Transverse colon (tissue), 4 donors: ENCODE measurements at places on chromosomes 2 and 18. TPM values are rescaled to one million over a fixed set of nuclear protein-coding genes. Genes with fewer than 3 reads are reported as not detected.
A peak's percentile ranks its signal among the peaks of the same experiment; 100 is the strongest.

GRCh38 chr2:5287558-5288334, 404.4 kb upstream of the SOX11 start:
- no peaks in the 10 kb centered on the region for H3K36me3 ChIP-seq
- H3K27ac ChIP-seq, result no peak overlapping the region
- no peak for DNase-seq
- no peaks in the 10 kb centered on the region for H3K4me1 ChIP-seq
- no peak overlapping the region for H3K4me3 ChIP-seq
- H3K27me3 ChIP-seq, result no peaks in the 10 kb centered on the region

DNA sequence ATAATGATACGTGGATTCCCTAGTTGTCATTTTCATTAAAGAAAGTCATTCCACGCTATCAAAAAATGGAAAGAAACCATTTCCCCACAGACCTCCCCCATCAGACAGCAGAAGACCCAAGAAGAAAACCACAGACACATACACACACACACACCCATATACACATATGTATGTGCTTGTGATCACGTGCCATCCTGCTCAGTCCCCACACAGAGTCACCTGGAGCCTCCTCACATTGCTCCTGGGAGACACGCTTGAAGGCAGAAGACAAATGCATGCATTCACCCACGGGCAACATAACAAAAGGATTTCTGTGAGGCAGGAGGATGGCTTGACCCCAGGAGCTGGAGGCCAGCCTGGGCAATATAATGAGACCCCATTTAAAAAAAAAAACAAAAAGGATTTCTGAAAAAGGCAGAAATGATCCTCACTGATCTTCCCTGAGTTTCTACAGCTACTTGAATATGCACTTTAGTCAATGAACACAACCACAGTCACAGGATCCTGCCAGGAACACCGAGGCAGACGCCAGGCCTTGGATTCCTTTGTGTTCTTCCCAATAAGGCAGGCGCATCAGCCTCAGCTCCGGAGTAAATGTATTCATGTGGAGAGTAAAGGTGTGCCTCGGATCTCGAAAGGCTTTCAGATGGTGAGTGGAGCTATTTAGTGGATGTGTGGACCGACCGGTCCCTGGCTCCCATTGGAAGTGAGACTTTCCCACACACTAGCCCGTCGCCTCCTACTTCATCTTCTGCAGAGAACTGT, 21.0 kb downstream of the TGFBRAP1 start:
- no peaks in the 10 kb centered on the region for H3K27me3 ChIP-seq
- H3K36me3 ChIP-seq, result no peaks in the 10 kb centered on the region
- no peak overlapping the region for H3K27ac ChIP-seq
- H3K4me3 ChIP-seq, result no peak overlapping the region

DNA sequence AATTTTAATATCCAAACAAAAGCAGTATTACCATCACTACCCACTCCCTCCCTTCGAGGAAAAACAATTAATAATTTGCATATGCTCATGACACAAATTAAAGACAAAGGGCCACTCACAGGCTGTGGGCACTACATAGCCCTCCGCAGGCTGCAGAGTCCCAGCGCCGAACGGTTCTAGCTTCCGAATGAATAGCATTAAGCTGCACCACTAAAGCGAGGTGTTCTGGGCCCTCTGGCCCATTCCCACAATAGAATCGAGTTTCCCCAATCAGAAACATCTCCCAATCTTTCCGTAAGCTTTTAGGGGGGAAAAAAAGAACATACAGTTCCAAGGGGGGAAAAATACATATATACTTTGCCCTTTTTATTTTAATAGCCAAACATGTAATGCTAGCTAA, 14.5 kb upstream of the SIX3 start:
- no peaks in the 10 kb centered on the region for H3K36me3 ChIP-seq
- H3K4me1 ChIP-seq, result no peaks in the 10 kb centered on the region
- H3K27ac ChIP-seq, result no peak overlapping the region
- DNase-seq, result no peak
- no peak overlapping the region for H3K4me3 ChIP-seq
- H3K27me3 ChIP-seq, result peaks cover 100% of the 10 kb centered on the region

GRCh38 chr2:174300114-174300513, 34.6 kb upstream of the SP9 start:
- H3K27ac ChIP-seq, result no peak overlapping the region
- no peak for DNase-seq
- H3K4me3 ChIP-seq, result no peak overlapping the region
- H3K36me3 ChIP-seq, result no peaks in the 10 kb centered on the region

- H3K27ac ChIP-seq, result peak overlapping the region; percentile 88
- H3K4me1 ChIP-seq, result peaks cover 16% of the 10 kb centered on the region
- DNase-seq, result peak; percentile 40
Observed at GRCh38 chr18:32469691-32470459, 807 bp downstream of the GAREM1 start.

RASGRP3 gene
- 16.5 TPM for total RNA-seq

PTPRM gene
- 50.5 TPM for total RNA-seq

DNA sequence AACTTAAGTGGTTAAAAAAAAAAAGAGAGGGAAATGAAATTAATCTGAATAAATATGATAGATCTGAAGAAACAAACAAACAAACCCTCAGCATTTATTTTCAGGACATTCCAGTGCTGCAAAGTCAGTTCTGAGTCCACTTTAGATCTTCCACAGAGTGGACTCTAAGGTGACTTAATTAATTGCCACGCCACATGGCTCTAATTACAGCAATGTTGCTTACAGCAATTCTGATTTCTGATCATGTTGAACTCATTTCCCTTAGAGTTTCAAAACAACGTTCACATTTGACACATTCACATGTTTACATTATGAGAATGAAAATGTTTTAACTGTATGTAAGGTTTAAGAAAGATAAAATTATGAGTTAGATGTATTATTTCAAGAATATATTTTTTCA, 38.6 kb upstream of the RASGRP3 start:
- H3K27ac ChIP-seq, result no peak overlapping the region
- H3K4me1 ChIP-seq, result no peaks in the 10 kb centered on the region
- H3K27me3 ChIP-seq, result no peaks in the 10 kb centered on the region
- no peaks in the 10 kb centered on the region for H3K36me3 ChIP-seq
- no peak for DNase-seq

DNA sequence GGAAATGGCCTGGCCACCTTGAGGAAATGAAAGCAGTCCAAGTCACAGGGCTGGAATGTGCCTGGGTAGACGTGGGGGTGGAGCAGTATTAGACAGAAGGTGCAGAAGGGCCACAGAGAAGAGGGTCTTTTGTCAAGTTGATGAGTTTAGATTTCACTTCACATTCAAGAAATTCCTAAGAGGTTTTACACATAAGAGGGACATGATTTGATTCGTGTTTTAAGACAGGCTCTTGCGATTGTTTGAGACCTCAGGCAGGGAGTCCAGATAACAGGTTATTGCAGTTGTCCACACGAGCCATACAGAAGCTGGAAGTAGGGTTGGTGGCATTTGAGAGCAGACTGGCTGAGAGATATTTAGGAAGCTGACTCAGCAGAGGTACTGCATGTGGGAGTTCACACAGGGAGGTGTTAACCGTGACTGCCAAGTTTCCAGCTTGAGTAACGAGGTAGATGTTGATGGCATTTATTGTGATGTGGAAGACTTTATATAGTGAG, 64.6 kb downstream of the NEB start:
- no peak overlapping the region for H3K27ac ChIP-seq
- no peaks in the 10 kb centered on the region for H3K27me3 ChIP-seq
- H3K4me3 ChIP-seq, result no peak overlapping the region
- H3K4me1 ChIP-seq, result no peaks in the 10 kb centered on the region
- no peak for DNase-seq

DNA sequence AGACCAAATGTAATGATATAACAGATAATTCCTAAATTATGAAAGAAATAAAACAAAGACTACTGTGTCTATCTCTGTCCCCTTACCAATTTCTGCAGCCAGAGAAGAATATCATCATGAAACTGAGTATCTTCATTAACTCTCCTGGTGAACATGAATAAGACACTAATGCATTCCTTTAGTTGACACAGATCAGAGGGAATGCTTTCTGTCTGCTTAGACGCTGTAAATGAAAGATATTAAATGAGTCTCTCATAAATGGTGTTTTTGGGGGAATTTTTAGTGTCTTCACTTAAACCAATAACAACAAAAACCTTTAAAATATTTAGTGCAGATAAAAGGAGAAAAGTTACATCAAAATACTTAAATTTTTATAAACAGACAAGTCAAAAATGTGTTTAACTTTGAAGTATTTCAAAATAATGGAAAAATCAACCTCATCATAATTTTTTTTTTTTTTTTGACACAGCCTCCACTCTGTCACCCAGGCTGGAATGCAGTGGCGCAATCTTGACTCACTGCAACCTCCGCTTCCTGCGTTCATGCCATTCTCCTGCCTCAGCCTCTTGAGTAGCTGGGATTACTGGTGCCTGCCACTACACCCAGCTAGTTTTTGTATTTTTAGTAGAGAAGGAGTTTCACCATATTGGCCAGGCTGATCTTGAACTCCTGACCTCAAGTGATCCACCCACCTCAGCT, 16.0 kb downstream of the EPG5 start:
- no peaks in the 10 kb centered on the region for H3K4me1 ChIP-seq
- H3K27me3 ChIP-seq, result no peaks in the 10 kb centered on the region
- no peak overlapping the region for H3K27ac ChIP-seq
- no peak overlapping the region for H3K4me3 ChIP-seq
- DNase-seq, result no peak

GRCh38 chr18:25457601-25458000, 105.6 kb upstream of the ZNF521 start:
- H3K27me3 ChIP-seq, result no peaks in the 10 kb centered on the region
- no peak overlapping the region for H3K4me3 ChIP-seq
- H3K4me1 ChIP-seq, result no peaks in the 10 kb centered on the region
- no peak for DNase-seq

CTAGE1 gene
- not detected for total RNA-seq

DNA sequence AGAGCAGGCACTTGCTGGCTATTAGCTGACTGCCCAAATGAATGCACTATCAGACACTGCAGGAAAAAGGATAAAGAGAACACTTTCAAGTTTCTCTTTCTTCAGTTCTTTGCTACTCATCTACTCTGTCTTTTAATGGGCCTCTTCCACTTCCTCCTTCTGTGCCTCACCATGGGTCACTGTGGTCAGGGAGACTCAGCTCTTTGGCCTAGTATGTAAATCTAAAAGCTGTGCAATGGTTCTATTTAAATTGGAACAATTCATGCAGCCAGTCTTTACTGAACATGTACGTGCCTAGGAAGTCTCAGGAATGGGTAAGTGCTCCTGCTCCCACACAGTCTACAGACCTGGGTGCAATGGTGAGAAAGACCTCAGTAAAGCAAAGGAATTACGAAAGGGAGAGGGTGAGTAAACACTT, 79.1 kb upstream of the DNMT3A start:
- H3K27me3 ChIP-seq, result no peaks in the 10 kb centered on the region
- H3K4me1 ChIP-seq, result no peaks in the 10 kb centered on the region
- no peaks in the 10 kb centered on the region for H3K36me3 ChIP-seq

GRCh38 chr2:12083081-12083581, 336.7 kb downstream of the LPIN1 start:
- no peaks in the 10 kb centered on the region for H3K4me1 ChIP-seq
- no peak for DNase-seq
- no peak overlapping the region for H3K4me3 ChIP-seq
- no peaks in the 10 kb centered on the region for H3K27me3 ChIP-seq
- H3K27ac ChIP-seq, result no peak overlapping the region

CIB4 gene
- total RNA-seq, result not detected

MLPH gene
- 59.7 TPM for total RNA-seq

- no peaks in the 10 kb centered on the region for H3K36me3 ChIP-seq
- DNase-seq, result no peak
- peaks cover 100% of the 10 kb centered on the region for H3K27me3 ChIP-seq
- H3K4me3 ChIP-seq, result no peak overlapping the region
- H3K27ac ChIP-seq, result no peak overlapping the region
- peaks cover 39% of the 10 kb centered on the region for H3K4me1 ChIP-seq
Observed at GRCh38 chr2:172087780-172088244, 2.5 kb downstream of the DLX1 start.

MXD1 gene
- 130 TPM for total RNA-seq

- no peak for DNase-seq
- no peaks in the 10 kb centered on the region for H3K4me1 ChIP-seq
- no peak overlapping the region for H3K27ac ChIP-seq
- H3K4me3 ChIP-seq, result no peak overlapping the region
- H3K27me3 ChIP-seq, result no peaks in the 10 kb centered on the region
Observed at GRCh38 chr2:201928363-201928762, 105.3 kb upstream of the FZD7 start.

KIAA2012 gene
- not detected for total RNA-seq

DNA sequence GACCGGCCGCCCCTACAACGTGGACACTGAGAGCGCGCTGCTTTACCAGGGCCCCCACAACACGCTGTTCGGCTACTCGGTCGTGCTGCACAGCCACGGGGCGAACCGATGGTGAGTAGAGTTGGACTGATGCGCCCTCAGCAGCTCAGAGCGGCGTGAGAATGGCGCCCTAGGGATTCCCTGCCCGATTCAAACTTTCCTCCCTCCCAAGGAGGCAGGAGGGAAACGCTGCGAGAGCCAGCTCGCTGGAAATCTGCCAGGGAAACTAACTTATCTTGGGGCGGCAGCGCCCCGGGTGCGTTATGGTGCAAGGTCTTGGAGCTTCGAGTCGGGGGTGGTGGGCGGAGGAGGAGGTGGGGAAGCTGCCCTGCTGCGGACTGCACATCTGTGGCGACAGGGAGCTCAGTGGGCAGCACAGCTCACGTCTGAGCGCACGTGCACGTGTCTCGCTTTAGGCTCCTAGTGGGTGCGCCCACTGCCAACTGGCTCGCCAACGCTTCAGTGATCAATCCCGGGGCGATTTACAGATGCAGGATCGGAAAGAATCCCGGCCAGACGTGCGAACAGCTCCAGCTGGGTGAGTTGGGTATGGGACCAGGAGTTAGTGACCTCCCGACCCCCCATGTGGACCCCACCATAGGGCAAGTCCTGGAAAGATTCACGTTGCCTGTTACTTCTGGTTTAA, 697 bp downstream of the ITGA4 start:
- H3K4me3 ChIP-seq, result peak overlapping the region; percentile 51
- H3K36me3 ChIP-seq, result no peaks in the 10 kb centered on the region
- peak; percentile 61 for DNase-seq

ATP8B1 gene
- 321 TPM for total RNA-seq

DNA sequence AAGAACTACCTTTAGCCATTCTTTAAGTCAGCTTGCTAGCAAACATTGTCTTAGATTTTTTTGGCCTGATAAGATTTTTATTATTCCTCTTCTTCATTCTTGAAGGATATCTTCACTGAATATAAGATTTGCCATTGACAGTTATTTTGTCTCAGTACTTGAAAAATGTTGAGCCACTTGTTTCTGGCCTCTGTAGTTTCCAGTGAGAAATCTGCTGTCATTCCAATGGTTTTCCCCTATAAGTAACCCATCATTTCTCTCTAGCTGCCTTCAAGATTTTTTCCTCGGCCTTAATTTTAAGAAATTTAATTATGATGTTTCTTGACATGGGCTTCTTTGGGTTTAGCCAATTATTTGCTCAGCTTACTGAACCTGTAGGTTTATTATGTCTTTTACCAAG, 32.6 kb downstream of the ACOXL start:
- no peak overlapping the region for H3K27ac ChIP-seq
- no peak overlapping the region for H3K4me3 ChIP-seq
- no peaks in the 10 kb centered on the region for H3K4me1 ChIP-seq
- no peaks in the 10 kb centered on the region for H3K27me3 ChIP-seq

ACSL3 gene
- total RNA-seq, result 37.0 TPM

FZD7 gene
- total RNA-seq, result 12.2 TPM

- H3K4me1 ChIP-seq, result peaks cover 16% of the 10 kb centered on the region
- DNase-seq, result no peak
- no peak overlapping the region for H3K4me3 ChIP-seq
- H3K27ac ChIP-seq, result no peak overlapping the region
- H3K27me3 ChIP-seq, result no peaks in the 10 kb centered on the region
Observed at GRCh38 chr18:63147973-63148372, 171.6 kb downstream of the BCL2 start.

GRCh38 chr18:61474341-61474740, 141.1 kb downstream of the CDH20 start:
- H3K27me3 ChIP-seq, result peaks cover 16% of the 10 kb centered on the region
- DNase-seq, result no peak
